ENCODE measurements at places on chromosomes 16 and 17.

GRCh38 chr16:3062553-3062952, 2.9 kb upstream of the IL32 start:
- DNase-seq: no peak

- DNase-seq: no peak
Observed at GRCh38 chr17:6526362-6527152, 29.8 kb downstream of the PITPNM3 start.

- DNase-seq: no peak
Observed at GRCh38 chr16:86384263-86384649, 126.1 kb upstream of the FOXF1 start.

DNA sequence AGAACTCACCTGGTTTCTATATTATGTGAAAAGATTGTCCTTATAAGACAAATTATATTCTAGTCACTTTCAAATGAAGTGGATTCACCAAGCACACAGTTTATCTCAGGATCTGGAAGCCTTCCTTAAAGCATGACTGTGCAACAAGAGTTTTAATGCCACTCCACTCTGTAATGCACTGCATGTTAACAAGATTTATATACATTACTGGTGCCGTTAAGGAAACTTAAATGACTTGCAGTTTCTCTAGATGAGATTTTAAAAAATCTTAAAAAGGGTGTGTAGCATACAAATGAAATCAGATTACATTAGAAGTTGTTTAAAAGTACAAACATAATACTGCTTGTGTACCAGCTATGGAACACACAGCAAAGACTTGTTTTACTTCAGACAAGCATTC, 150.8 kb downstream of the SNX11 start:
- DNase-seq: no peak

- no peak for DNase-seq
Observed at GRCh38 chr17:7133424-7133823, 18.8 kb upstream of the ASGR2 start.

DNA sequence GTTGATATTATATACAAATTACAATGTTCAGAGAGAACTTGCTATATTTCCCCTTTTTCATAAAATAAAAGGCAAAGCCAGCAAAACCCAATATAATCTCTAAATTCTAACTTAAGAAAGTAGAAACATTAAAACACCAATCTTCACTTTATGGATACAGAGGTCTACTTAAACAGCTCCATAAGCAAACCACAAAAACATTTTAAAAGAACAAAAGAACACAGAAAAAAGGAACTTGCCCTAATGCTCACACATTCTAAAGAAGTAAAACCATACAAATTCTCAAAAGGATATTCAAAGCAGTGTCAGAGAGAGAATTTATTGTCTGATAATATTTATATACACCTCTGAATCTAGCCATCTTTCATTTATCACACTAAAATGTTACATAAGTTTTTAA, 606 bp downstream of the ABCA10 start:
- no peak for DNase-seq

- no peak for DNase-seq
Observed at GRCh38 chr17:59361916-59362810, 30.7 kb downstream of the YPEL2 start.

- DNase-seq: no peak
Observed at GRCh38 chr17:10842658-10843057, 4.8 kb upstream of the PIRT start.

GRCh38 chr16:67726106-67727034, 7.3 kb upstream of the GFOD2 start:
- no peak for DNase-seq

- no peak for DNase-seq
Observed at GRCh38 chr17:48131216-48131824, 23.8 kb downstream of the SNX11 start.

- no peak for DNase-seq
Observed at GRCh38 chr17:19714542-19715411, 1.6 kb downstream of the SLC47A2 start.

GRCh38 chr17:40427002-40427491, 9.4 kb upstream of the TOP2A start:
- DNase-seq: no peak

GRCh38 chr16:58586340-58587030, 43.1 kb downstream of the CNOT1 start:
- DNase-seq: no peak

DNA sequence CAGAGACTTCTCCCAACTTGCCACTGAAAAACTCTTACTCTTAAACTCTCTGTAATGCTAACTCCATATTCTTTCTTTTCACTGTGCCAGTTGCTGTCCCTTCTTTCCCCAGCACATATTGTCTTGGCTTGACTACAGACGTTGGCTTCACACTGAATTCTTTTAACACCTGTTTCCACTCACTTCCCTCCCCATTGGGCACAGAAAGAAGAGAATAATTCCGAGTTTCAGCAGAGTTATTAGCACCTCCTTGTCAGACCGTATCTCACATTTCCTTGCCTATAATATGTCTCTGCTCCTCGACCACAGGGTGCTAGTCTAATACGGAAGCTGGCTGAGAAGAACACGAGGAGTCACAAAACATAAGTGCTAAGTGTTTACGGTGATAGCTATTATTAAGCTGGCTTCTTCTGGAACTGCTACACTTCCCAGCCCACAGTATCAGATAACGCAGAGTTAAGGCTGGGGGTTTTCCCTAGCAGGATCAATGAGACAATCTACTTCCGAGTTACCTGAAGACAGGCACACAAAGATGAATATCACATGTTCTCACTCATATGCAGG, 188.5 kb upstream of the CDH8 start:
- no peak for DNase-seq

DNA sequence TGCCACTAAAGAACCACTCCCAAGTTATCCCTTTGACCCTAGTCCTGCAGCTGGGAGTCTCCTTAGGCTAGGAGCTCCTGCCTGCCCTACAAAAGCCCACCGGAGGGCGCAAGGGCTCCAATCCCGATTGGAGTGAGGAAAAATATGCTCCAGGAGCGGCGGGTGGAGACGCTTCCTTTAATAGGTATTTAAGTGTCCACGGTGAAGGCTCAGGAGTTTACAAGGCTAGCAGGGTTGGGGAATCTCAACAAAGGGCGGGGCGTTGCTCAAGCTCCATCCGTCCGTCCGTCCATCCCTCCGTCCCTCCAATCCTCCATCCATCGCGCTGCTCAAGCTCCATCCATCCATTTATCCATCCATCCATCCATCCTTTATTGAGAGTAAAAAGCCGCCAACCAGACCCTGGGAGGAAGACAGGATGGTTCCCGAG, 556 bp upstream of the SPNS1 start:
- no peak for DNase-seq

DNA sequence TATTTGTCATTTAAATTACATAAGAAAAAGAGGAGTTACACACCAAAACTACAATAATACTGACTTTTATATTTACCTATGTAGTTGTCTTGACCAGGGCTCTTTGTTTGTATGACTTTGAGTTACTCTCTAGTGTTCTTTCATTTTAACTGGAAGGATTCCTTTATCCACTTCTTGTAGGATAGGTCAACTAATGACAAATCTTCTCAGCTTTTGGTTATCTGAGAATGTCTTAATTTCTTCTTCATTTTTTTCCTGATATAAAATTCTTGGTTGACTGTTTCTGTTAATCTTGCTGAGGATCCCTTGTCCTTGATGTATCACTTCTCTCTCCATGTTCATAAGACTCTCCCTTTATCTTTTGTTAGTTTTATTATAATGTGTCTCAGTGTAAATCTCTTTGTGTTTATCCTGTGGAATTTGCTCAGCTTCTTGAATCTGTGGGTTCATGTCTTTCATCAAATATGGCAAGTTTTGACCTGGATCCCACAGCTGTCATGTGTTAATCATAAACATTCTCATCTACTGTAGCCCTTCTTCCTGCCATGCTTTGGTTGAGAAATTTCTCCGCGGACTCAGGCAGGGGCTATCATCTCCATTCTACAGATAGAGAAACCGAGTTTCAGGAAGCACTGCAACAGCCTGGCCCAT, 5.4 kb downstream of the PRSS41 start:
- DNase-seq: no peak

DNA sequence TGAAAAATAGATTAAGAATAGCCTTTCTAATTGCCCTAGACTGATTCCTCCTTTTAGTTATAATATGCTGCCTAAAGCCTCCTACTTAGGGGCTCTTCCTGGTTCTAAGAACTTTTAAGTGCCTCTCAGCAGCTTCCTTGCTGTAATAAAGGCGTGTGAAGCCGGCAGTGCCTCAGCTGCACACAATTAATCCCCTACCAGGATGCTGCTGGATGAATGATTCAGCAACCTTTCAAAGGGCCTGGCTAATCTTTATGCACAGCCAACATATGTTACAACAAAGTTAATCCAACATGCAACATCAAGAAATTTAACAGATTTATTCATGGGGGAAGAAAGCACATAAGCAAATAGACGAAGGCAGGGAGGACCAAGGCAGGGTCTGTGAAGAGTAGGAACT, 145.2 kb downstream of the PMP22 start:
- DNase-seq: no peak

DNA sequence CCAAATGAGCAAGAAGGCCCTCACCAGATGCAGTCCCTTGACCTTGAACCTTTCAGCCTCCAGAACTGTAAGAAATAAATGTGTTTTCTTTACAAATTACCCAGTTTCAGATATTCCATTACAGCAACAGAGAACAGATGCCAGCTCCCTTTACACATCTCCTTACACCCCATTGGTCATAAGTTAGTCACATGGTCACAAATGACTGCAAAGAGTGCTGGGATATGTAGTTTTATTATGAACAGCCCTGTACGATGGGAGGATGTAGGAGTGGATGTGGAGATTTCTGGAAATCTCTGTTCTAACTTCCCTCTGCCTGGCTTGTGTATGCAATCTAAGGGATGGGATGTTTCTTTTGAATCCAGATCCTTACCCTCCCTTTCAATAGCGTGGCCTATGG, 13.3 kb upstream of the RPL38 start:
- DNase-seq: no peak

DNA sequence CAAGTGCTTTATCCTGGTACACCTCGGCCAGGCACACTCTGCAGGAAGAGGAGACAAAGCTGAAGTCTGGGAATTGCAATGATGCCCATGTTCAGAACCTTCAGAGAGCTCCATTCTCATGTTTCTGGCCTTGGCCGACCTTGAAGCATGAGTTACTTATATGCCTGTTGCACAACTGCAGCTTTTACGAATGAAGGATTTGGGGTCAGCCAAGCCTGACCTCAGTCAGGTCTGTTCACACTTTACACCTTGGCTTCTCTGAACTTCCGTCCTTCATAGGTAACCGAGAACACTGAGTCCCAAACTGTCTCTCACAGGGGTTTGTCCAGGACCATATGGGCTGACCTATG, 66.7 kb downstream of the GTF3C1 start:
- DNase-seq: no peak

DNA sequence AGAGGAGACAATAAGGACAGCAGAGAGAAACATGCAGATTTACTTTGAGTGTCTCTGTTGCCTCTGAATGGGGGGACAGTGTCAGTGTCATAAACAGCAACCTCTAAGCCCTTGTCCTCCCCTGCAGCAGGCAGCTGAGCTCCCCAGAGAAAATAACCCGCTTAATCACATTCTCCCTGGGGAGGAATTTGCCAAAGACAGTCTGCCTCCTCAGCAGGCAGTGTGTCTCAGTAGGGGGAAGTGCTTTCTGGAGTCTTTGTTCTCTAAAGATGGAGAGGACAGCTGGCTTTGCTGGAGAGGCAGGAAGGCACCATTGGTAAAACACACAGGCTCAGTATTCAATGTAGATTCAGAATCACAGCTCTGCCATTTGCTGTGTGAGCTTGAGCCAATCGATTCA, 16.1 kb downstream of the TEKT5 start:
- no peak for DNase-seq

DNA sequence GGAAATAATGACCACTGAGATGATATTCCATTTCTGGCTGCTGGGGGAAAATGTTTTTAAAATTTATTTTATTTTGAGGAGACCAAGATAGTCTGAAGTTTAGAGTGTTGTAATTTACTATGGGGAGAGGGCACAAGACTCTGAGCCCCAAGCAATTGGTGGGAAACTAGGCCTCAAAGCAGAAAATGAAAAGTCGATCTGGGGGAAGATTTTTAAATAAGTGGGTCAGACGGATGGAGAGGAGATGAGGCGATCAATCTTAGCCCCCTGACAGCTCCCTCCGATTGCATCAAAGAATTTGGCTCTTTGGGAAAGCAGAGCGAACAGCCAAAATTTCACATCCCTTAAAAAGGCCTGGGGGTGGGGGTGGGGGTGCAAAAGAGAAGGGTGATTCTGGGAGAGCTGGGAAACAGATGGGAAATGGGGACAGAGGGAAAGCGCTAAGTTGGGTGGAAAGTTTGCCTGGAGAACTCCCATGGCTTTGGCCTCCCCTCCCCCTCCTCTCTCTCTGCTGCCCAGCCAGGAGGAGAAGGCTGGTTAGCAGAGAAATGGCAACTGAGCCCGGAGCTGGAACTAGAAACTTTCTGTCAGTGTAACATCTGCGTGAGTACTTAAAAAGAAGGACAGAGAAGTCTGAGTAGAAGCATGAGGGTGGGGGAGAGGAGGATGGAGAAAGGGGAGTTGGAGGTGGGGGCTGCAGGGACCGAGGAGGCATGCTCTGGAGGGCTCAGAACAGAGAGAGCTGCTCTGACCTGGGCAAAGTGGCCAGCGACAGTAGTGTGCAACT, 1.4 kb upstream of the HOXB2 start:
- DNase-seq: no peak

GRCh38 chr16:58098207-58099096, 30.7 kb downstream of the CFAP20 start:
- no peak for DNase-seq

DNA sequence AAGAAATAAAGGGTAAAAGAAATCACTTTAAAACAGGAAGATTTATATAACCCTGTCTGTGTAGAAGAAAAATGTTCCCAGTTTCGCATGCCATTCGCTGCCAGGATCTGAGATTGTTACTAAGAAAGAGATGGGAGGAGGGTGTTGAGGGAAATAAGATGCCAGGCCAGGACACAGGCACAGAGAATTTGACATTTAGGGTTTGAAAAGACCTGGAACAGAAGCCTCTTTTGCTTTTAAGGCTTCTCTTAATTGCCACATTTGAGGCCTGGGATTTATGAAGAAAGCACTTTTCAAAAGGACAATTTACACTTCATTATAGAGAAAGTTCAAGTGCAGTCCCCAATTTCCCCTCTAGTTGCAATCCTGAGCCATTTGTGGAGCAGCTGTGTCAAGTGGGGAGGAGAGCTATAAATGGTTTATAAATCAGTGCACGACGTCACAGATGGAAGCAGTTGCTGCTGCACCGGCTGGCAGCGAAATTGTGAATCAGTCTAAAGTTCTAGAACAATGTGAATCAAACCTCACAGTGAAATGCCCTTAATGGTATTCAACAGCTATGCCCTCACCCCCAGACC, 26.5 kb upstream of the C16orf87 start:
- no peak for DNase-seq

- DNase-seq: no peak
Observed at GRCh38 chr17:1412185-1413110, 12.4 kb upstream of the YWHAE start.

GRCh38 chr17:50148226-50149090, 2.0 kb downstream of the PPP1R9B start:
- DNase-seq: peak; percentile 93

DNA sequence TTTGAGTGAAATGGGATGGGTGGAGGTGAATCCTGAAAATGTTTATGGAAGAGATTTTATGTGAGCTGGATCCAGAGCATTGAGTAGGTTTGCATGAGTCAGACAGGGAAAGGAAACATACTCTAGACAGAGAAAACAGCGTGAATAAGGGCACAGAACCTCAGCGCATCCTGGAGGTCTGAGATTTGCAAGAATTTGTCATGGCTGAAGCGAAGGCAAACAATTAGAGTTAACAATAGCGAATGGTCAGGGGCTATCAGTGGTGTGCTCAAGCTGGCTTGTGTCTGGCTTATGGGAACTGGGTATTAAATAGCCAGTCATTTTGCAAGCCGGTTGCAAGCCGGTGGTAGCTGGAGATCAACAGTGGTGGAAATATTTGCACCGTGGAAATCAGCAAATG, 36.4 kb downstream of the MAP2K6 start:
- no peak for DNase-seq

- DNase-seq: no peak
Observed at GRCh38 chr17:21687136-21687953, 5.0 kb upstream of the KCNJ18 start.
